ENCODE measurements at places on chromosomes 13 and 19.

GRCh38 chr13:76745261-76746200, 140.7 kb downstream of the KCTD12 start:
- DNase-seq = no peak

DNA sequence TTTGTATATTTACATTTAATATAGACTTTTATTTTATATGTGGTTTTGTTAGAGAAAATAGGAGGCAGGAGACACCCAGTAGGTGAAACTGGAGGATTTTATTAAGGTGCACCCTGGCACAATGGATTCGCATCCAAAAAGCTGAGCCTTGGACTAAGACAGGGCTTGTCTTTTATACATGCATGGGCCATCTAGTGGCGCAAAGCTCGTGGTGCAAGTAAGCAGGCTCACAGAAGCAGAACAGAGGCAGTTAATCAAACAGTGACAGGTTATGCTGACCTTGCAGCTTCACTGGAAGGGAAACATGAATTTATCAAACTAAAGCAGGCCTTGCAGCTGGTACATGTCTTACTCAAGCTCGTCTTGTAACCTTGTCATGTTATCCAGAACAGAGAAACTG, 58.8 kb upstream of the ZNF681 start:
- peak; percentile 58 for DNase-seq

- DNase-seq = no peak
These were observed 10.5 kb downstream of the XRCC1 start for GRCh38 chr19:43564800-43565199.

DNA sequence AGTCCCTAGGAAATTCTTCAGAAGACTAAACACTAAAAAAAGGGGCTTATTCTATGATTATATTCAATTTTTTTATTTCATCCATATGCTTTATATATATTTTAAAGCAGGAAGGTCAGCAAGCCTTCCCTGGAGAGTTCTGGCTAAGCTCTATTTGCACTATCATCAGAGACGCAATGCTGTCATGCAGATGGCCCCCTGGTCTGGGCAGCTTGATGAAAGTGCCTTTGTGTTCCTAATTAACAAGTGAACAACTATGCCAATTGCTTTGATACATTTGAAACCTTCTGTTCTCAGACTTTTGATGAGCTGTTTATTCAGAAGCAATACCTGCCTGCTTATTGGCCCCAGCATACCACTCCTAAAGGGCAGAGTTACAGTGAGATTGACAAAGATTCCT, 1344.6 kb downstream of the OLFM4 start:
- no peak for DNase-seq

DNA sequence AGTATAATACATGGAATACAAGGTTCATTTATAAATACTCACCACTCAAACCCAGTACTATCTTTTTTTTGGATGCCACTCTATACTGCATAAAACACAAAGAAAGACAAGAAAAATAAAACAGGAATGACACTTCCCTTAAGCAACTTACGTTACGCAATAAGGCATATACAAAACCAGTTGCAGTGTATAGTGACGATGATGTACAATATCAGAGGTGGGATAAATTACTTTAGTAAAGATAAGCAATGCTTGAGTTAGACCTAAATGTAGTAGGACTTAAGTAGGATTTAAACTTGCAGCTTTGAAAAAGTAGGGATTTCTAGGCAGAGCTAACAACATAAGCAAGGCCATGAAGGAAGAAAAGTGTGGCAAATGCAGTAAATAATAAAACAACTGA, 374.9 kb downstream of the SPRY2 start:
- no peak for DNase-seq

GRCh38 chr13:26509491-26509890, 48.0 kb upstream of the WASF3 start:
- no peak for DNase-seq

- DNase-seq = no peak
These were observed 47.5 kb downstream of the CPAMD8 start for GRCh38 chr19:16978839-16979802.

- no peak for DNase-seq
These were observed 8.8 kb upstream of the GIPR start for GRCh38 chr19:45659096-45659729.

- DNase-seq = no peak
These were observed at the start of gene C5AR1 for GRCh38 chr19:47309608-47310007. C5AR1 (plus strand) TSS chr19:47309861; CDS start chr19:47309896, 35 bp downstream.

GRCh38 chr19:33066543-33066942, 1.9 kb upstream of the RHPN2 start:
- no peak for DNase-seq

DNA sequence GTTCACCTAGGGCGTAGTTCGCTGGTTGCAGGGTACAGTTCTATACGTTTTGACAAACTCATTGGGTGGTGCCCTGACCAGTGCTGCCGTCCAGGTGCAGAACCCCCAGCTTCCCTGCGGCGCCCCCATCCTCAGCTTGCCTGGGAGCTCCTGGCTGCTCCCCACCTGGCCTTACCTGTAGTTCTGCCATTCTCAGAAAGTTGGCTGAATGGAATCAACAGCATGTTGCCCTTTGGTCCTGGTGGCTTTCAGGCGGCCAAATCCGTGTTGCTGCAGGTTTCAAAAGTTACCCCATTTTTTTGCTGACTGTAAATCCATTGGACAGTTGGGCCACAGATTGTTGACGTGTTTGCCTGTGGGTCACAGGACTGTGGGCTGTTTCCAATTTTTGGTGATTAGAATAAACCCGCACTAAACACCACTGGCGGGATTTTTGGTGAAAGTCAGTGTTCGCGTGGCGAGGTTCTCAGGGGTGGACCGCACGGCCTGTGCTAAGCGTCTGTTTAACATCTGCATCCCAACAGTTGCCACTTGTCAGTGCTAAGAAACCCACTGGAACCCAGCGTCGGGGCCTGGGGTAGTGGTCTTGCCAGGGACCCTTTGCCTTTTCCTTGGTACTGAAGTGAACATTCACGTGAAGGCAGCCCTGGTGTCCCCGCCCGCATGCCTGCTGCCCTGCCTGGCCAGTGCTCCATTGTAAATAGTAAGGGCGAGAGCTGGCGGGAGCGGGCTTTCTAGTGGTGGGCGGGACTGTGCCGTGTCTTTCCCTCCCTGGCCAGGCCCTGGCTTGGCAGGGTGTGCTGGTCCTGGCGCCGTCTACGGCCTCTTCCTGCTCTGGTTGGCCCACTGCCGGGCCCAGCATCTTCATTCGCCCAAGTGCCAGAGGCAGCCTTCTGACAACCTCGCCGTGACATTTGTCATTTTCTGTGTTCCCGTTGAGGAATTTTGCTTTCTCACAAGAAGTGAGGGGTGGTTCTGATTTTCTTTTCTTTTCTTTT, 3.3 kb downstream of the DOT1L start:
- DNase-seq = no peak

DNA sequence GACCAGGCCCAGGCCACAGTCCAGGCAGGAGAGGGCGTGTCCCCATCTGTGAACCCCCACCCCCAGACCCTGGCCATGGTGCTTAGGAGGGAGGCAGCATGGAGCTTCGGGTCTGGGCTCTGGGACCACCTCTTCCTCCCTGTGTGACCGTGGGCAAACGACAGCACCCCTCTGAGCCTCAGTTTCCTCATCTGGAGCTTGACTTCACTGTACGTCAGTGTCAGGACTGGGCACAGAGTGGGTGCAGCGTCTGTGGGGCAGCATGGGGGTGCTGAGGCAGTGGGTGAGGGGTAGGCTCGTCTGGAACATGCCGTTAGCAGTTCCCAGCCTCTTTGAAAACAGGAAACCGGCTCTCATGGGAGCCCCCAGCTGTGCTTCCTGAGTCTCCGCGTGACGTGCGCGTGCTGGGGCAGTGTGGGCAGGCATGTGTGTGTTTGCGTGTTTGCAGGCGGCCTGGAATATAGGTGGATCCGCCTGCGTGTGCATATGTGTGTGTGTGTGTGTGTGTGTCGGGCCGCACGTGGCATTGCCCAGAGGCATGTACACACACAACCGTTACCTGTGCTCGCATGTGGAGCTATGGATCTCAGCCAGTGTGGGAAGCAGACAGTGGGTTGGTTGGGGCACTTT, 15.8 kb downstream of the ARRDC2 start:
- peak; percentile 77 for DNase-seq

- no peak for DNase-seq
These were observed 469.8 kb downstream of the DCT start for GRCh38 chr13:94009701-94010100.

- peak; percentile 5 for DNase-seq
These were observed 51.3 kb downstream of the WDR87 start for GRCh38 chr19:37855098-37855497.

- DNase-seq = peak; percentile 45
These were observed at the start of gene RYR1 for GRCh38 chr19:38433268-38433733. RYR1 (plus strand) TSS chr19:38433691; CDS start chr19:38433830, 139 bp downstream.

- no peak for DNase-seq
These were observed 1709.2 kb upstream of the PCDH20 start for GRCh38 chr13:63124863-63125262.

DNA sequence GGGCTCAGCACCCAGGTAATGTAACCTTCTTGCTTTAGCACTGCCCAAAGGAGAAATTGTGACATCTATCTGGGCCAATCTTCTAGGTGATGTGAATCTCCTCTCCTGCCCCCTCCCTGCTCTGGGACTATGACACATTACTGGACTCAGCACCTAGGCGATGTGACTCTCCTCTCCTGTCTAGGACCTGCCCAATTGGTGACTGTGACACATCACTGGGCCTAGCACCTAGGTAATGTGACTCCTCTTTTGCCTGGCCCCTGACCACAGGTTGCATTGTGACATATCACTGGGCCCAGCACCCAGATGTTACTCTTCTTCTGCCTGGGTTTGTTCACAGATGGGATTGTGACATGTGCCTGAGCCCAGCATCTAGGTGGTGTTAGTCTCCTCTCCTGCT, 45.0 kb downstream of the ZNF85 start:
- no peak for DNase-seq

DNA sequence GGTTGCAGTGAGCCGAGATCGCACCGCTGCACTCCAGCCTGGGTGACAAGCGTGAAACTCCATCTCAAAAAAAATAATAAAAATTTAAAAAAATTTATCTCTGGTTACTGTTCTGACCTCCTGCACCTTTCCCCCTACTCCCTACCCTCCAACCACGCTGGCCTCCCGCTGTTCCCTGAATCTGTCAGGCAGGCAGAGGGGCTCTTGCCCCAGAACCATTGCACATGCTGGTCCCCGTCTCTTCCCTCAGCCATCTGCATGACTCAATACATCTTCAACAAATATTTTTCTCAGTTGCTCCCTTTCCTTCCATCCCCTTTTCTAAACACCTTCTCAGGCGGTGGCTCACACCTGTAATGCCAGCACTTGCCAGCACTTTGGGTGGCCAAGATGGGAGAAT, 1.1 kb upstream of the FAM187B start:
- DNase-seq = no peak

- DNase-seq = no peak
These were observed 165.0 kb downstream of the TM9SF2 start for GRCh38 chr13:99666146-99666805.

DNA sequence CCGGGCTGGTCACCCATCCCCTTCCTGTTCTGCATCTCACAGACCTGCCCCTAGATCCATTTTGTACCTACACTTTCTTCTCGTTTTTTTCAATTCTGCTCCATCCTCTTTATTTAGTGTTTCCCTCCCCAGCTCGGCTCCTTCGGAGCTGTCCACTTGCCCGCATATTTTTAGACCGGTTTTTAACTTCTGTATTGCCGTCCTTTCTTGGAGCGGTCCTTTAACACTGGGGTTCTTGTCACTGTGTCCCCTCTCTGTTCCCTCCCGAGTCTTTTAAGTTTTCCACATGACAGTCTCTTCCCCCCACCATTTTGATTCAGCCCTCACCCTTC, 1.7 kb downstream of the ARHGAP35 start:
- DNase-seq = no peak

GRCh38 chr13:31090961-31091624, 70.6 kb downstream of the HSPH1 start:
- no peak for DNase-seq

DNA sequence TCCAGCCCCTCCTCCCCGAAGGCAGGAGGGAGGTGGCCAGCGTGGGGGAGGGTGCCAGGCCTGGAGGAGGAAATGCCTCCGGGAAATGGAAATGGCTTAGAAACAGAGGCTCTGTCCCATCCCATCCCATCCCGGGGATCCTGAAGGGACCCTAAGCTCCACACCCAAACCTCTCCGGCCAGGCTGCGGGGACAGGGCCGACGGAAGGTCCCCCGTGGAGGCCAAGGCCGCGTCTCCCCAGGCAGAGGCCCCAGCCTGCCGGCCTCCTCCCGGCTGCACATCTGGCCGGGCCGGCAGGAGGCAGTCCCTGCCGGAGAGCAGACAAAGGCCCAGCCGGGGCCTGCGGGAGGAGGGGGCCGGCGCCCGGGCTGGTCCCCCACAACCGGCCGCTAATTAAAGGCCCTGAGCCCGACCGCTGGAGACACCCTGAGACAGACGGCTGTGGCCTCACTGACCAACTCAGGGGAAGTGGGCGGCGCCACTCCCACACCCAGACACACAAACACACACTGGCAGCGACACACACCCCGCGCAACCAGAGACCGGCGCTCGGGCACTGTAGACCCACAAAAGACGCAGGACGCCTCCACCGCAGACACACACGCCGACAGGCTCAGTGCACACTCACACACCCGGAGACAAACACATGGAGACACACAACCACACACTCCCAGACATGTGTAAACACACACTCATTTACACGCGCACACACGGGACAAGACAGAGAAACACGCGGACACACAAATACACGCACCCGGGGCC, 1.1 kb downstream of the ADAMTS10 start:
- peak; percentile 24 for DNase-seq

DNA sequence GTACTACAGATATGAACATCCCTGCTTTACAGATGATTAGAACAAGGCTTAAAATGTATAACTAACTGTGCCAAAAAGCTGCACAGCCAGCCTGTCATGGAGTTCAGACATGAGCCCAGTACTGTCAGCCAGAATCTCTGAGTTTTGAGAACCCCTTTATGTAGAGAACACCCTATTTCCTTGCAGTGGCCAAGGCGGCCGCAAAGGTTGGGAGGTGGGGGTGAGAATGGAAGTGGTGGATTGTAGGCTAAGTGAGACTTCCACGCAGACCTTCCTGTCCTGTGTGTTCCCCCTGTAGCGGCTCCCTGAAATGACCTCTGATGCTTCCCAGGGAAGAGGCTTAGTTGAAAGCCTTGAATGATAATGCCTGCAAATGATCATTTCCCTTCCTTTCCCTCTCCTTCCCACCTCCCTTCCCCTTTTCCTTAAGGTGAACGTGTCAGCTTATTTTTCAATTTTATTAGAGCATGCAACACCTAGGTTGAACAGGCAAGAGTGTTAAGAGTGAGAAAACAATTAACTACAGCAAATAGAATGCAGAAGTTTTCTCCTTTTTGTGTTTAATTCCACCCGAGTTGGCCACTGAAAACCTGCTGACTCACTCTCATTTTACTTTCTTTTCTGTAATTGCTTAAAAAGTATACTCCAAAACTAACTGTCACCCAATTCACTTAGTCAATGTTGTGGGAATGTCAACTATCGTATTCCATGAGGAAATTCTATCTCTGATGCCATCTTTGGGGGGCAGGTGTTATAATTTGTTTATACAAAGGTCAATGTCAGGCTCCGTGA, 167.0 kb upstream of the EDNRB start:
- DNase-seq = no peak
